ENCODE measurements at places on chromosomes 4 and X. TPM values are rescaled to one million over a fixed set of nuclear protein-coding genes. Genes with fewer than 3 reads are reported as not detected.
A peak's percentile ranks its signal among the peaks of the same experiment; 100 is the strongest.

Gene SERTM2
- total RNA-seq: not detected

Gene TMPRSS11E
- not detected for total RNA-seq

GRCh38 chr4:22848332-22848731 is 155.6 kb downstream of the GBA3 start:
- no peak overlapping the region for H3K4me3 ChIP-seq
- H3K27me3 ChIP-seq: no peaks in the 10 kb centered on the region
- H3K4me1 ChIP-seq: no peaks in the 10 kb centered on the region
- H3K27ac ChIP-seq: no peak overlapping the region
- DNase-seq: no peak

- no peaks in the 10 kb centered on the region for H3K27me3 ChIP-seq
- DNase-seq: no peak
- no peaks in the 10 kb centered on the region for H3K36me3 ChIP-seq
- H3K4me1 ChIP-seq: no peaks in the 10 kb centered on the region
- H3K4me3 ChIP-seq: no peak overlapping the region
Observed at GRCh38 chr4:31715302-31715701, 995.1 kb downstream of the PCDH7 start.

GRCh38 chr4:1204828-1205585 is 32.6 kb upstream of the SPON2 start:
- peaks cover 33% of the 10 kb centered on the region for H3K4me1 ChIP-seq
- H3K27me3 ChIP-seq: no peaks in the 10 kb centered on the region
- DNase-seq: peak; percentile 56
- H3K4me3 ChIP-seq: no peak overlapping the region

DNA sequence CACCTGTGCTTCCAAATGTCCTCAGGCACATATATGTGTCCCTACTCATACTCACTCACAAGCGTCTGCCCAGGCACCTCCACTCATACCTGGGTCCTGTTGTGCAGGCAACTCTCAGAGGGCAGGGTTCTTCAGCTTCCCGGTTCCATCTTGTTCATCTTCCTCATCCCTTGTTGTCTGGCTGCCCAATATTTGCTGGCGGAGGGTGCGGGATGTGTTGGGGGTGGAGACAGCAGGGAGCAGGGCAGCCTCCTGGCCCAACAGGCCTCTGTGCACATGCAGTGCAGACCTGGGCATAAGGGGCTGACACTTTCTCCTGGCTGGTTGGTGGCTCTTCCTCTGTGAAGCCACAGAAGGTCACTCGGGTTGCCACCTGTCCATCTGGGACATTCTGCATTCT is 32.1 kb downstream of the NBDY start:
- H3K4me3 ChIP-seq: no peak overlapping the region
- no peak for DNase-seq
- H3K27ac ChIP-seq: no peak overlapping the region
- no peaks in the 10 kb centered on the region for H3K36me3 ChIP-seq
